NCI-H446 treated with DMSO at 0.1 percent for 48 hours (cell line): ENCODE measurements at places on chromosomes 7 and 10.

GRCh38 chr7:129784437-129784782, 168.3 kb downstream of the UBE2H start:
- DNase-seq = no peak

GRCh38 chr10:73906524-73907447, 4.1 kb upstream of the PLAU start:
- peak; percentile 48 for DNase-seq

DNA sequence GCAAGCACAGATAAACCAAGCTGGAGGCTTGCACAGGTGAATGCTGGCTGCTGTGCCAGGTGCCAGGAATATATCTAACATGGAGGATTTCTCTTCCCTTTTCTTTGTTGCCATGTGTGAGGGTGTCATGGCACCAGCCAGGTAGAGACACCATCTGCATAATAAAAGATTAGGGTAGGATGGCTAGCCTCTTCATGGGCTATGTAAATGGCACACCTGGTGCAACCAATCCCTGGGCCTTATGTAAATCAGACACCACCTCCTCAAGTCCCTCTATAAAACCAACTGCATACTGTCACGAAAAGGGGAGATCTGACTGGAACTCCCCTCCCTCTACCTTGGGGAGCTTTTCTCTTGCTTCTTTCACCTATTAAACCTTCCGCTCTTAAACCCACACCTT, 322.5 kb upstream of the POM121L12 start:
- DNase-seq = no peak

GRCh38 chr10:88522715-88523114, 60.4 kb downstream of the RNLS start:
- no peak for DNase-seq

DNA sequence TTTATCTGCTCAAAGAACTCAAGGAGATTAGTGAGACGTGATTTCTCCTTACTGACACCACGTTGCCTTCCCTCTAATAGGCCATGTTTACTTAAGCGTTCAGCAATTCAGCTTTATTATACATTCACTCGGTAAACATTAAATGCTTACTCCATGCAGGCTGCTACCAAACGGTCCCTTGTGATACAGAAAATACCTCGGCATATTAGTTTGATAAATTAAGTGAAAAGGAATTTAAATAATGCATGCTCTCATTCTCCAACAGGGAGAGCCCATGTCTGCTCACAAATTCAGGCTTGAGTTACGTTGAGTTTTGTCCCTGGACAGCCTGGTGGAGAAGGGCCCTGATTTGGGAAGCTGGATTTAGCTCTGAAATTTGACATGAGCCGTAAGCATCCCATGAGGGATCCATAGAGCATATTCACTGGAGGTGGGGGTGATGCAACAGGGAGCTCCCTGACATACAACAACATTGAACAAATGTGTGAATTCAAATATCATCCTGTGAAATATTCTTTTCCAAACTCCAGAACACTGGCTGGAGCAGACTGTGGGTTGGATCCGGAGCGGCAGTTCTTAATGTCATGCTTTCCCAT, 86.3 kb downstream of the TBXAS1 start:
- DNase-seq = no peak

DNA sequence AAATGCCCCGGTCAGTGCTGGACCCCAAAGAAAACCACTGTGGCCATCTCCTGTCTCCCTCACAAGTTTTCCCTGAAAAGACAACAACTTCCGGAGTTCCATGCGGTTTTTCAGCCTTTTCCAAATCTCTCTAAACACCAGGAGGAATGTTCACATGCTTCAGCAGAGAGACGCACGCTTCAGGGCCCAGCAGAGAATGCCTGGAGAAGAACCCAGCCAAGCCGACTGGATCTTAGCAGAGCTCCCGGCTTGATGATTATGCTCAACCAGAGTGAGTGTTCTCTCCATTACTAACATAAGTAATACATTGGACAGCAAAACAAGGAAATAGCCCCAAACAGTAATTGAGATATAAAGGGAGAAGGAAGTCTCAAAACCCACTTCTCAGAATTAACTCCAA, 17.9 kb downstream of the PRKCQ start:
- DNase-seq = no peak

- DNase-seq = peak; percentile 73
These were observed 10.9 kb upstream of the RSU1 start for GRCh38 chr10:16828114-16828568.

DNA sequence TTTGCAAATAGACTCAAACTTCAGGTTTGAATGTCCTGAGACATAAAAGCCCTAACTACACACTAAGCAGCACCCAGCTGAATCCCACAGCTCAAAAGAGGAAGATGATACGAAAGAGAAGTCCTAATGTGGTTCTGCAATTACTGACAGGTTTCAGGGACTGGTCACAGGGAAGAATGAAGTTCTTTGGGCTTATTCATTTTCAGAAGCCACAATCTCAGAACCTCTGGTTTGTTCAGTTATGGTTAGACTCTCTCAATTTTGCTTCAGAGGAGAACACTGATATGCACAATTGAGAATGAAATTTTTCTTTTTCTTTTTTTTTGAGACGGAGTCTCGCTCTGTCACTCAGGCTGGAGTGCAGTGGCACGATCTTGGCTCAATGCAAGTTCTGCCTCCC, 94.6 kb upstream of the FAM180A start:
- no peak for DNase-seq

DNA sequence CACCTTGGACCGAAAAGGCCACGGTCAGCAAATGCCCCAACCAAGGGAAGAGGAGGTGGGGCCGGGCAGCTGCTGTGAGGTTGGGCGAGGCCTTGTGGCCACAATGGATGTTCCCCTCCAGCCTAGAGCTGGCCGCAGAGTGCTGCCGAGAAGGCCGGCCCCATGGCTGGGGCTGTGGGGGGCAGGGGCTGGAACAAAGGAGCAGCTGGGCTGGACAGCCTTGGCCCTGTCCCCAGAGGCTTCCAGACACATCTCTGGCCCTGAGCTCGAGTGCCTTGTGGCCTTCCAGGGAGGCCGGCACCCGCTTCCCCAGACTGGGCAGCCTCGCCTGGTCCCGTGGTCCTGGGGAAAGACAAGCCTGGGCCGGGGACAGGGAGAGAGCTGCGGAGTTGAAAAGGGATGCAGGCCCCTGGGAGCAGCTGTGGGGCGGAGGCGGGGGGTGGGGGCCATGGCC, 88.0 kb downstream of the PDGFA start:
- DNase-seq = no peak

GRCh38 chr10:97175586-97175985, 10.2 kb downstream of the SLIT1 start:
- no peak for DNase-seq

- no peak for DNase-seq
These were observed 222.2 kb downstream of the ELFN1 start for GRCh38 chr7:1892011-1892965.

- no peak for DNase-seq
These were observed 28.7 kb upstream of the JAKMIP3 start for GRCh38 chr10:132036887-132037675.

- DNase-seq = no peak
These were observed 478.4 kb downstream of the ARL4A start for GRCh38 chr7:13165854-13166253.

GRCh38 chr10:10804998-10805740, 212.5 kb upstream of the CELF2 start:
- no peak for DNase-seq

GRCh38 chr7:152591976-152592375, 84.0 kb downstream of the XRCC2 start:
- DNase-seq = no peak

GRCh38 chr7:133836666-133837065, 290.5 kb upstream of the LRGUK start:
- DNase-seq = no peak

DNA sequence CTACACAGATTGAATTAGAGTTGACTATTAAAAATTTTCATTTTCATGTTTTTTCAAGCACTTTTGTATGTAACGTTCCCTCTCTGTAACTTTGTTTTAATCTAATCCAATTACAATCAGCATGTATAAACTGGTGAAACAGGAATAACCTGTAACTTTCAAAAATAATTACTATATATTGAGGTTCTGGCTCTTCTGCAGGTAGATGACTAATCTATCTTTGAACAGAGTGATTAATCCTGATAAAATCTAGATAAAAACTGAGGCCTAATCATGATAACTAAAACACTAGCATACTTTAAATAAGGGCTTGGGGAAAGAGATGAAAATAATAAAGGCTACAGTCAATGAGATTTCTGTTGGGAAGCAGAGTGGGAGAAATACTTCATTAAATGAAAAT, 101.6 kb upstream of the KCND2 start:
- no peak for DNase-seq

- DNase-seq = no peak
These were observed 71.9 kb upstream of the DUSP5 start for GRCh38 chr10:110425684-110426293.

DNA sequence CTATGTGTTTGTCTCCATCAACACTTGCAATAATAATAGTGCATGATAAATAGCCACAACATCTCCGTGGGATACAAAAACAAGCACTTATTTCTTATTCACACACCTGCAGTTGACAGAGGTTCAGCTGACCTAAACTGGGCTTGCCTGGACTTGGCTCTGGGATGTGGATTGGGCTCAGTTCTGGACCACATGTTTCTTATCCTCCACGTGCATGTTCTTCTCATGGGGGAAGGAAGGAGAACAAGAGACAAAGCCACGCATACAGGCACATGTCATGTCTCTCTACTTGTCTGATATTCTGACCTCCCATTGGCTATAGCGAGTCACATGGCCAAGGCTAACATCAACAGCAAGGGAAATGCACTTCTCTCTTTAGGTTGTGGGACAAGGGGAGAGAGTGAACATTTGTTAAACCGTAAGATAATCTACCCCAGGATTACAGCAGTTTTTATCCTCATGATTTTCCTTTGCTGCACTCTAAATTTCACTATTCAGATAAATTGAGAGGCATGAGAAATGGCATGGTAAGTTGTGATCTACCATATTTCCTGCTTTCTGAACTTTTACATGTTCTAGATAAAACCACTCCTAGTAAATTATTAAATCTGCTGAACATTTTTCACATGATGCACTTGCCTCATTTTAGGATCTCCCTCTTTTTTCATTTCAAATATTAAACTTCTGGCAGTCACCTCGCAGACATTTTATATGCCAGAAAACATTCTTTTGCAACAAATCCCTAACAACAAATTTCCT, 33.7 kb downstream of the CFAP58 start:
- DNase-seq = no peak

- DNase-seq = no peak
These were observed 12.1 kb upstream of the LRRC18 start for GRCh38 chr10:48951707-48952106.

DNA sequence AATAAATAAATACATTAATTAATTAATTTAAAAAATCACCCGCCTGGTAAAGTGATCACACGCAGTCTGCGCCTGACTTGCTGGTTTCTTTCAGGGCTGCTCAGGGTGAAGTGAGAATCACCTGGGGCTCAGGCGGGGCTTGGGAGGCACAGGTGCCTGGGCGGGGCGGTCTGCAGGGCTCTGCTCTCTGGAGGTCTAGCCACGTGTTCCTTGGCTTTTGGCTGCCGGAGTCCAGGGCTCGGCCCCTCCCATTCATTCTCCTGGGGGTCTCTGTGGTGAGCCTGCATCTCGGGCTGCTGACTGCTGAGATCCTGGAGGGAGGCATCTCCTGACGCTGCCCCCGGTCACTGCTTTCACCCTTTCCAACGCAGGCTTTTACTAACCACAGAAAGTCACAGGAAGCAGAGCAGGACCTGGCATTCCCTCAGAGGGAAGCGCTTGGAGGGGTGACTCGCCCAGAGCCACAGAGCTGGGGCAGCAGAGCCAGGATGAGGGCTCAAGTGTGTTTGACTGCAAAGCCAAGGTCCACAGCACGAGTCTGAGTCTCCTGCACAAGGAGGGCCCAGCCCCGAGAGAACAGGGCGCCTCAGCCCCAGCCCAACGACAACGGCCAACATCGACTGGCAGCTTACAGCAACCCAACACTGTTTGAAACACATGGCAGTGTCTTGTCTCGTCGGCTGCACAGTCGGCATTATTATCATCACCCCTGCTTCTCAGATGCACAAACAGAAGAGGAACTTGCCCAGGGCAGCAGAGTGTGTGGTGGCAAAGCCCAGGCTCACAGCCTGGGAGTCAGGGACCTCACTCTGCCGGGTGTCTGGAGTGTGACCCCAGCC, 22.4 kb upstream of the MNX1 start:
- DNase-seq = no peak

- DNase-seq = no peak
These were observed 20.8 kb upstream of the PAX2 start for GRCh38 chr10:100724531-100725027.

DNA sequence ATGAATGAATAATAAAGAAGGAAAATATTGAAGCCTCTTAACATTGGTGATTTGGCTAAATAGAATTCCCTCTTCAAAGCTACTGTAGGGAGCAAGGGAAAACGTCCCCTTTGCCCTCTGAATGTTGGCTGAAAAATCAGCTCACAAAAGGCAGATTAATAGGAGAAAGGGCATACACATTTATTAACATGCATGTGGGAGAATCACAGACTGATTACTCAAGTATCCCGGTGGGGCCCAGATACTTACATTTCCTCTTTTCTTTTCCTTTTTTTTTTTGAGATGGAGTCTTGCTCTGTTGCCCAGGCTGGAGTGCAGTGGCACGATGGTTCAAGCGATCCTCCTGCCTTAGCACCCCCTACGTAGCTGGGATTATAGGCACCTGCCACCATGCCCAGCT, 68.5 kb downstream of the HK1 start:
- no peak for DNase-seq

GRCh38 chr10:106310596-106310995, 853.9 kb downstream of the SORCS1 start:
- no peak for DNase-seq

- DNase-seq = no peak
These were observed 71.5 kb downstream of the SLC35B4 start for GRCh38 chr7:134245253-134245652.

DNA sequence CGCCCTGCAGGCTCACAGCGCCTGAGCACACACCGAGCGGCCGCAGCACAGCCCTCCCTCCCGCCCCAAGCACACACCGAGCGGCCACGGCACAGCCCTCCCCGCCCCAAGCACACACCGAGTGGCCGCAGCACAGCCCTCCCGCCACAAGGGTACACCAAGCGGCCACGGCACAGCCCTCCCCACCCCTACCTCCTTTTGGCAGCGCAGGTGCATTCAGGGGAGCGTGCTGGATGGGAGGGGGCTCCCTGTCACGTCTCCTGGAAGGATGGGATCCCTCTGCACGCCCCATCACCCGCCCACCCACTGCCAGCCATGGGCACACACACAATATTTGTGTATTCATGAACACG, 482.6 kb downstream of the DNAJB6 start:
- no peak for DNase-seq

- no peak for DNase-seq
These were observed 235.3 kb downstream of the CCDC3 start for GRCh38 chr10:12766223-12766622.

GRCh38 chr7:27905951-27906350, 166.0 kb downstream of the TAX1BP1 start:
- DNase-seq = no peak
